Foreskin keratinocyte (primary cell): ENCODE measurements at places on chromosomes 13 and 19. TPM values are rescaled to one million over a fixed set of nuclear protein-coding genes. Genes with fewer than 3 reads are reported as not detected.

APOC4 gene
- not detected in 2 replicates for total RNA-seq

SHISA2 gene
- 1.9 and 2.5 TPM in 2 replicates for total RNA-seq

GRCh38 chr13:34567597-34567996, 374.5 kb upstream of the NBEA start:
- no peak for DNase-seq

DNA sequence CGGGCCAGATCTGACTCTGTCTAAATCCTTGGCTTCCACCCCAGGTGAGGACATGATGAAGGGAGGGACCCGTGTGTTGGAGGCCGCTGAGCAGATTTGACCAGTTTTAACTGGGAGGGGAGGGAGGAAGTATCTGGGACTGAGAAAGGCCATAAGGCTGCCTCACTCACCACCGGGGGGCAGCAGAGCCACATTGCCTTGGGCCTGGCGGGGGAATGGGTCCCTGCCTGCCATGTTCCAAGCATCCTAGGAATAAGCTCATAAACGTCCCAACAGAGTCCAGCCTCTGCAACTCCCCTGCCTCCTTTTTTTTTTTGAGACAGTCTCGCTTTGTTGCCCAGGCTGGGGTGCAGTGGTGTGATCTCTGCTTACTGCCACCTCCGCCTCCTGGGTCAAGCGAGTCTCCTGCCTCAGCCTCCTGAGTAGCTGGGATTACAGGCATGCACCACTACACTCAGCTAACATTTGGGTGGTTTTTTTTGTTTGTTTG, 15.5 kb downstream of the MAST3 start:
- no peak for DNase-seq

- DNase-seq, result no peak
Measured at GRCh38 chr13:24906268-24906667, 142.3 kb downstream of the RNF17 start.
